Muscle of leg (tissue), 16 donors: ENCODE measurements at places on chromosomes 2 and 18. TPM values are rescaled to one million over a fixed set of nuclear protein-coding genes. Genes with fewer than 3 reads are reported as not detected.
A peak's percentile ranks its signal among the peaks of the same experiment; 100 is the strongest.

The CPLX4 gene
- polyA plus RNA-seq: not detected

DNA sequence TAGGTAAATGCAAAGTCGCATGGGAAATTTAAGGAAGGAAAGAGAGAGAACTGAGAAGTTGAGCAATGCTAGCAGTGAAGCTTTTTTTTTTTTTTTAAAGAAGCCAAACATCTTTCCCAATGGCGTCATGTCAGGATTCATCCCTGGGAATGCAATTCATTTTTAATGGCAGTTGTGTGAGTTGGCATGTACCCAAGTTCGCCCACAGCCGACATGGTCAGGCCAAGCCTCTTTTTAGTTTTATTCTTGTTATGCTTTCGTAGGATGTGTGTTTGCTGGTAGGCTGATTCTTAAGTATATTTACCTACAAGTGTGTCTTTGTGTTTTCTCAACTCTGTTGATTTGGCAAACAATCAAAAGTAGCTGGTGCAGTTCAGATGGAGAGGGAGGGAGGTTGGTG, 127.6 kb upstream of the ITGA6 start:
- peak; percentile 75 for DNase-seq

The FAM237A gene
- polyA plus RNA-seq: not detected

The AKAIN1 gene
- polyA plus RNA-seq: not detected

DNA sequence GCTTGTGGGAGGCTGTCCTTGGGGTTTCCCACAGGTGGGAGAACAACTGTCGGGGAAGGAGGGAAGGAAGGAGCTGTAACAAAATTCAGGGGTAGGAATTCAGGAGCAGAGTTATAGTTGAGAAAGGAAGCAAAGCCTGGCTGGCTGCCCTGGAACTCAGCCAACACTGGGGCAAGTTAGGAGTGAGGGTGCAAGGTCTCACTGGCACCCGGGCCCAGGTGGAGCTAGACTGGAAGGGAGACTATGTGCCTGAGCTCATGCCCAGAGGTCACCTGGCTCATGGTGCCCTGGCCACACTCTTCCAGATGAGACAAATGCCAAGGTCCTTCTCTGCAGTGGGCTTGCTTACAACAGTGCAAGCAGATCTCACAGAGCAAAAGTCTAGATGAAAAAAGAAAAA, 75.6 kb upstream of the ARHGAP28 start:
- no peak for DNase-seq

GRCh38 chr2:151869291-151869690, 41.1 kb upstream of the ARL5A start:
- no peak for DNase-seq

GRCh38 chr2:236853585-236854051, 232.1 kb upstream of the COPS8 start:
- peak; percentile 59 for DNase-seq

GRCh38 chr2:226308986-226309385, 490.6 kb downstream of the IRS1 start:
- DNase-seq: peak; percentile 95

The GPR35 gene
- 0.95 TPM for polyA plus RNA-seq
